ENCODE measurements at places on chromosomes 12 and 14.

GRCh38 chr12:52360663-52361271 lies 6.5 kb downstream of the KRT85 start:
- DNase-seq: no peak

- DNase-seq: no peak
Observed at GRCh38 chr14:24314377-24315193, 3.3 kb downstream of the LTB4R start.

GRCh38 chr12:26271024-26271423 lies 75.7 kb downstream of the SSPN start:
- no peak for DNase-seq

GRCh38 chr12:11556682-11557081 lies 92.8 kb upstream of the ETV6 start:
- no peak for DNase-seq

GRCh38 chr14:76346391-76347160 lies 29.4 kb upstream of the ESRRB start:
- DNase-seq: no peak

DNA sequence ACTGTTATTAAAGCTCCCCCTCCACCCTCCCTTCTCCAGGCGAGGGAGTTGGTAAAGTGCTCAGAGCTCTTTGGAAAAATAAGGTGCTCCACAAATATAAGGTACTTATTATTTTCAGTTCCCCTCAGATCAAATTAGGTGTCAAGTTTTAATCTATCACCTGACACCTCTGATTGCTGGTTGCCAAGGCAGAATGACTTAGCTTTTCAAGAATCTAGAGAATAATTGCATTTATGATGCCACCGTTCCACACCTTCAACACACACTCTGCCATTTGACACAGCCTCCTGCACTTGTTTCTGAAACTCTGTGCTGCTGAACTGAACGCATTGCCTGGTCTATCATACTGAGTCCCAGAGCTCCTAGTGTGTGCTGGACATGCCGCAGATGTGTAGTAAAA lies 128.6 kb downstream of the CRACR2A start:
- DNase-seq: no peak

GRCh38 chr12:11324426-11324825 lies 14.2 kb upstream of the PRB4 start:
- no peak for DNase-seq
